NCI-H1417 (cell line): ENCODE measurements at places on chromosomes 12 and 14.

GRCh38 chr12:93011100-93011499 is 82.0 kb upstream of the EEA1 start:
- DNase-seq: no peak

- no peak for DNase-seq
These were observed 4.7 kb upstream of the EIF2S3B start for GRCh38 chr12:10501030-10501429.

DNA sequence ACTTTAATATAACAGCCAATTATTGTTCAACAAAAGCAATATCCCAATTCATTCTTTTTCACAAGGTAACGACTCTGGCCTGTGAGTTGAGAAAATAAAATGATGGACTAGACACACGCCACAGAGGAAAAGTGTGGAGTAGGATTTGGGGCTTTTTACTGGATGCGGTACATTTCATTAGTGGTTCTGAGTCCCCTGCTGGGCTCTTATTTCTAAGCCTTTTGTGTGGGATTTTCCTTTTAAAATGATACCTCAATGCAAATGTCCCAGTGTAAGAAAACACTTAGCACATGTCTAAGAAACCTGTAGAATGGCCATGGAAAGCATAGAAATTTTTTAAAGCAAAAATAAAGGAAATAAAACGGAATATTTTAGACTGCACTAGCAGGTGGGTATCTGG is 73.4 kb downstream of the C12orf42 start:
- DNase-seq: peak; percentile 75

DNA sequence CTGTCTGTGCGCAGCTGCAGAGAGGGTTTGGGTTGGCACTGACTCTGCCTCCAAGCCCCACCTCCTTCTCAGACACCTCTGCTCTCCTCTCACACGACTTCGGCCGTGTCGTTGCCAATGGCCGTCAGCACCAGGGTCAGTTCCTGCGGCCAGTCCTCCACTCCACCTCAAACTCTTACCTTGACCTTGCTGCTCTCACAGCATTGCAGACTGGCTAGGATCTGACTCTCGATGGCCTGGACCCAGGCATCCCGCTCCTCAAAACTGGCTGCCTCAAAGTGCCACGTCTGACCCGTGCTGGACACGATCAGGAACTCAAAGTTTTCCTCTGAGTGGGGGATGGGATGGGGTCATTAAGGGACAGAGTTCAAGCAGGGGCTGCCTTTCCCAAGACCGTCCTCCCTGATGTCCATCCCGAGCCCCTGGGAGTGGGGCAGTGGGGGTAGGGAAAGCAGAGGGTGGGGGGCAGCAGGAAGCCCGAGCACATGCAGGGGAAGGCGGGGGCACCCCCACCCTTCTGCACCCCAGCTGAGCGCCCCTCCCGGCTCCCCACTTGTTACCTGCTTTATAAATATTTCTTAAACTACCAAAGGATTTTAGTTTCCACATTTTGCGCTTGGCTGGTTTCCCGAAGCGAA is 10.7 kb downstream of the AGAP2 start:
- DNase-seq: no peak

GRCh38 chr12:42617622-42618021 is 28.1 kb upstream of the PRICKLE1 start:
- DNase-seq: peak; percentile 27

- peak; percentile 40 for DNase-seq
These were observed 33.3 kb downstream of the CCDC85C start for GRCh38 chr14:99570544-99571302.

DNA sequence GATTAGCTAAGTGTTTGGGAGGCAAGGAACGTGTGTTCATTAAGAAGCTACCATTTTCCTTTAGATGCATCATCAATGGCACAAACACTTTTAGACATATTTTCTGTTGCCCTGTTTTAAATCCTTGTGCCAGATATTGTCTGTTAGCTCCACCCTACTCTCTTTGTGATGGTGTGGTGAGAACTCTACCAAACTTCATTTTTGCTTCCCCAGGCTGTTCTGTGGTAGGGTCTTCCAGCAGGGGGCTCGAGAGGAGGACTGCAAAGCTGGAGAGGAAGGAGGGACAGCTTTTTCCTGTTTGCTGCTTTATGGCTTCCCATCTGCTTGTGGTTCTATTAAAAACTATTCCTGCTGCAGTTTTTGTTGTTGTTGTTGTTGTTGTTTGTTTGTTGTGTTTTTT is 23.8 kb upstream of the STRAP start:
- no peak for DNase-seq

DNA sequence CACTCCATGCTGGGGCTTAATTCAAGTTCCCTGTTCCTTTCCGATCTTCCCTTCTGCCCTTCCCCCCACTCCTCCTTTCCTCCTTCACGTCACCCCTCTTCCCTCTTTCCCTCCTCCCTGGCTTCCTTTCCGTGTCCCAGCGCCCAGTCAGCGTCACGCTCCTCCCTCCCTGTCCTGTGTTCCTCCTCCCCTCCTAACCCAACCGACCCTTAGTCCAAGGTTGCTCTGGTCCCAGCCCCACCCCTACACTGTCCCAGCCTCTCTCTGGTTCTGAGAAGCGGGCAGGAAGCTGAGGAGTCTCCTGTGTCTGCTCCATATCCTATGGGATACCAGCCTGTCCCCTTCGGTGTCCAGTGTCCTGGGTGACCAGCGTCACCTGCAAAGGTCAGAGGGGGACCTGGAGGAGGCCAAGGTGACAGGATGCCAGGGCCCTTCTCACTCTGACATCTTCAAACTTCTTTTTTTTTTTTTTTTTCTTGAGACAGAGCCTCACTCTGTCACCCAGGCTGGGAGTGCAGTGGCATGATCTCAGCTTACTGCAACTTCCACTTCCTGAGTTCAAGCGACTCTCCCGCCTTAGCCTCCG is 56.2 kb upstream of the TSPAN9 start:
- DNase-seq: no peak

- peak; percentile 94 for DNase-seq
These were observed 43.5 kb downstream of the TMX1 start for GRCh38 chr14:51283402-51284085.

- no peak for DNase-seq
These were observed 235.2 kb downstream of the PCNX1 start for GRCh38 chr14:71142375-71143038.

DNA sequence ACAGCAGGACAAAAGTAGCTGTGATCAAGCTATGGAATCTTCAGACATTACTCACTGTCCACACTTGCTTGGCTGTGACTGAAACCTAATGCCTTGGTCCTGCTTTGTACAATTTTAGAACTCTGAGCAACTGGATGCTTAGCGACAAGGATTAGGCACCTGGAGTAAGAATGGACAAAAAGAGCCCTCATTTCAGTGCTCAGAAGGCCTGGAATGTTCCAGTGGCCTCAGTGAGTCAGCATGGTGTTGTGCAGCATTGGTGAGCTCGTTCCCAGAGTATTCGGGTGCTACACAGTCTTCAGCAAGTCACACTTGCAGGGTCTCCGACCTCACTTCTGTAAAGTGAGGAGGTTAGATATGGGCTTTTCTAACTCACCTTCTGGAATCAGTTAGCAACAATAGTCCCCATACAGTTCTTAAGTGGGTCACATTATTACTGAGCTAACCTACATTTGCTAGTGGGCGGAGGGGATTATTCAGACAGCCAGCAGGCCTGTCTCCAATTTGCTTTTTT is 108.0 kb upstream of the MDM1 start:
- DNase-seq: no peak

GRCh38 chr14:98077176-98077575 is 1194.8 kb downstream of the BCL11B start:
- DNase-seq: peak; percentile 7

GRCh38 chr12:54977155-54977554 is 7.4 kb downstream of the TESPA1 start:
- no peak for DNase-seq

GRCh38 chr12:47277972-47278448 is 198.3 kb upstream of the AMIGO2 start:
- no peak for DNase-seq

- DNase-seq: peak; percentile 35
These were observed 14.3 kb downstream of the CHGA start for GRCh38 chr14:92937051-92937937.

DNA sequence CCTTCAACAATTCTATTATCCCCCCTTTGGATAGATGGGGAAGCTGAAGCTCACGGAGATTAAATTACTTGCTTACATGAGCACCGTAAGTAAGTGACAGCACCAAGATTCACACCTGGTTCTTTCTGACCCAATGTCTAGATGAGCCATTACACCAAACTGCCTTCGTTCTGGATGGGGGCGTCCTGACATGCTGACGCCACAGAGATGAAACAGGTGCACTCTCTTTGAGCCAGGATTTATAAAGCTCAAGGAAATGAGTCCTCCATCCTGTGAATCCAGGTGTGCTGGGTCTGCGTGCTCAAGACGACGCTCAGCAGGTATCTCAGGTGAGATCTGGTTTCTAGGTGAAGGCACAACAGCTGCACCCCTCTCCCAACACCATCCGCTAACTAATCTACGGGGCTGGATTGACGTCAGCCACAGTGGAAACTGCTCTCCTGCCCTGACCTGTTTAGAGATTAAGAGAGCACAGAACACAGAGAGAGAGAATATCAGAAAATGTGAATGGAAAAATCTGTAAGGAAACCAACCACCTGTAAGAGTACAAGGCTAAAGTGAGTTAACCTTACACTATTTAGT is 61.6 kb downstream of the KSR2 start:
- DNase-seq: peak; percentile 56

DNA sequence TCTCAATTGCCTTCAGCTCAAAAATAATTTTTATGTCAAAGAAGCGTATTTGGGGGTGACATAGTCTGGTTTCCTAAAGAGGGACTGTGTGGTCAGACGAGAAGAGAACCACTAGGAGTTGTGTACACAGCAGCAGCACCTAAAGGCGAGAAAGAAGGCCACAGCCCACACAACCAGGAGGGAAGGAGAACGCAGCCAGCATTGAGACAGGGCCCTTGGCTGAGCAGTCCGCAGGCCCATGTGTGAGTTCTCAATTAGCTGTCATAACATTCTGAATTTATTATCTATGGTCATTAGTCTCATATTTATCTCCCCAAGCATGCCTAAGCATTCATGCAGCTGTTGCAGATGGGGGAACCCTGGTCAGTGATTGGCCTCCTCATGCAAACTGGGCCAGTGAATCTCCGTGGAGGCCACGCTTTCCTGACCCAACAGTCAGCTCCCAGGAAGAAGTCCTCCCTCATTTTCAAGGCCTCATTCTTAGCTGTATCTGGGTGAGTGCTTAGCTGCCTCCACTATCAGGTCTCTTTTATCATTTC is 81.2 kb upstream of the ATF7IP start:
- peak; percentile 75 for DNase-seq

DNA sequence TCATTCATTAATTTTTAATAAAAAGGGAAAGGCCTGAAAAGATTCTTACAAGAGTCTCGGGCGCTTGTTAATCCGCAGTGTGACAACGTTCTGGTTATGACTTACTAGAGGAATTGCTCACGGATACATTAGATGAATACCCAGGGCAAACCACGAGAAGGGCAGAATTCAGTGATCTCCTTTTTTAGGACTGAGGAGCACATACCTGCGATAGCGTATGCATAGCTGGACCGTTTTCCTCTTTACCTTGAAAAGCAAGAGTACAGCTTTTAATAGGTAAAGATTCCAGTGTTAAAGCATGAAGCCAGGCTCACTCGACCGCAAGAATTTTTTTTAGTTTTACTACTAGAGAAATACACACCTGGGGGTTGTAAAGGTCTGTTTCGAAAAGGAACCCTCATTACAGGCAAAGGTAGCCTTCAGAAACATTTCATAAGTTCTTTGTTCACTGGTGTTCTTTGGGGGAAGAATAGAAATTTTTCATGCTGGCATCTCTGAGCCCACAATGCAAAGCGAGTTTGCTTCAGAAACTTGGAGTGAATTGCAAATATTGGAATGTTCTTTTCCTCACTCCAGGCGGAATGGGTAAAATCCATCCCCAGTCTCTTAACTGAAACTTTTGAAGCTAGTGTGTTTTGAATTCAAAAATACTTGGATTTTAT is 953 bp downstream of the MAPK1IP1L start:
- DNase-seq: no peak

DNA sequence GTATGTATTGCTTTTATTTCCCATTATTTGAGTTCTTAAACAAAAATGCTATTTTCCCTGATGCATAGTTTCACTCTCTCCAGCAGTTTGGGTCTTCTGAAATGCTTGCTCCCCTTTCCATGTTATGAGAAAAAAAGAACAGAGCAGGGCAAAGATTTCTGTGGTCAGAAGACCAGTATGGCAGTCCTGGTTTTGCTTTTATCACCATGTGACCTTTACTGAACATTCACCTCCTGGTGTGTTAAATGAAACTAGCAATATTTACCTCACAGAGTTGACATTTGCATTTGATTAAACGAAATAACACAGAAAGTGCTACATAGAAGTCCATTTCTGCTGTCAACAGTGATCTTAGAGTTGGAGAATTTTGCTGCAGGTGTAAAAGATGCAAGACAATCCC is 141.0 kb upstream of the G2E3 start:
- DNase-seq: no peak

- no peak for DNase-seq
These were observed 442 bp downstream of the ERG28 start for GRCh38 chr14:75660238-75660629.
